Caki2 (cell line): ENCODE measurements at places on chromosomes 16 and 17.

DNA sequence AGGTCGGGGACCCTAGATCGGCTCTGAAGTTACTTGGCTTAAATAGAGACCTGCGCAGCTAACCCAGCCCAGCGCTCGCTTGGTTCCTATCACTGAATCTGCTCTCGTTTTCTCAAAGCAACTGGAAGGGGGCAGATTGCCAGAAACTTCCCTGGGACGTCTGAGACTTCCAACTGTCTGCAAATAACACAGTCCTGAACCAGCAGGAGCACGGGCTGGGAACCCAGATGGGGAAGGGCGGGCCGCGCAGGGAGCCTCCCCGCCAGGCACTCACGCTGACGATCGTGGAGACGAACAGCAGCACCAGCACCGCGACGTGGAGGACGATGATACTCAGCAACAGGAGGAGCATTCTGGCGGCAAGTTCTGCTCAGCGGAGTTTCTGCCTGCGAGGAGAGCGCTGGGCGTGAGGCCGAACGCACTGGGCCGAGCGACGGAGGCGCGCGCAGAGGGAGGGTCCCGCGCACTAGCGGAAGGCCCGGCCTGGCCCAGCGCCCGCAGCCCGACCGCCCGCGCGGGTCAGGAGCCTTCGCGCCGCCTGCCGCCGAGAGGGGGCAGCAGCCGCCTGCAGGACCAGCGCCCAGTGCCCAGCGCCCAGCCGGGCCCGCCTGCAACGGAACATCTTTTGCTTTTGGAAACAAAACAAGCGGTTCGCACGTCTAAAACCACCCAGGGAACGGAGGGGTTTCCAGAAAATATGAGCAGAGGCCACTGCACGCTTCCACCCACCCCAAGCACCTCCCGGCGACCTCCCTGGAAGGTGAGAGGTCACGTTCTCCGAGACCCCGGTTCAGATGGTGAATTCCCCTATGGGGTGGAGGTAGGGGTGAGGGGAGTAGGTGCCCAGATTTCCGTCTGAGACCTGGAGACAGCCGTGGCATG lies 4.5 kb downstream of the PMP22 start:
- DNase-seq: peak; percentile 77

- DNase-seq: no peak
Measured at GRCh38 chr16:49466881-49467280, 93.3 kb downstream of the C16orf78 start.

- peak; percentile 84 for DNase-seq
Measured at GRCh38 chr17:44518032-44518431, 14.8 kb upstream of the GPATCH8 start.

- DNase-seq: no peak
Measured at GRCh38 chr16:49282690-49283375, 1.2 kb upstream of the CBLN1 start.

DNA sequence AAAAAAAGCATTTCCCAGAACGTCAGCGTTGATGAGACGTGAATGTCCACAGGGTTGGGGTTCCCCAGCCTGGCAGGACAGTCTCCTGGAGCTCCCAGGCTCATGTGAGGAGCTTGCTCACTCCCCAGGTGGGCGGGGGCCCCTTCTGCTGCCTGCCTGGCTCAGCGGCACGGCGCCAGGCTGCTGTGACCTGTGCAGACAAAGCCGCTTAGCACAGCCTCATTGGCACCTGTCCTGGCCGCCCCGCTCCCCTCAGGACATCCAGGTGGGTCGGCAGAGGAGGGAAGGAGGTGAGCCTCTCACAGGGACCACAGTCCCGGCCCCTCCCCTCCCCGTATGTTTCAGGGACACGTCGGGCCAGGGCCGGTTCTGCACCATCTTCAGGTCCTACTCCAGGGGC lies 12.9 kb upstream of the WFIKKN1 start:
- no peak for DNase-seq

DNA sequence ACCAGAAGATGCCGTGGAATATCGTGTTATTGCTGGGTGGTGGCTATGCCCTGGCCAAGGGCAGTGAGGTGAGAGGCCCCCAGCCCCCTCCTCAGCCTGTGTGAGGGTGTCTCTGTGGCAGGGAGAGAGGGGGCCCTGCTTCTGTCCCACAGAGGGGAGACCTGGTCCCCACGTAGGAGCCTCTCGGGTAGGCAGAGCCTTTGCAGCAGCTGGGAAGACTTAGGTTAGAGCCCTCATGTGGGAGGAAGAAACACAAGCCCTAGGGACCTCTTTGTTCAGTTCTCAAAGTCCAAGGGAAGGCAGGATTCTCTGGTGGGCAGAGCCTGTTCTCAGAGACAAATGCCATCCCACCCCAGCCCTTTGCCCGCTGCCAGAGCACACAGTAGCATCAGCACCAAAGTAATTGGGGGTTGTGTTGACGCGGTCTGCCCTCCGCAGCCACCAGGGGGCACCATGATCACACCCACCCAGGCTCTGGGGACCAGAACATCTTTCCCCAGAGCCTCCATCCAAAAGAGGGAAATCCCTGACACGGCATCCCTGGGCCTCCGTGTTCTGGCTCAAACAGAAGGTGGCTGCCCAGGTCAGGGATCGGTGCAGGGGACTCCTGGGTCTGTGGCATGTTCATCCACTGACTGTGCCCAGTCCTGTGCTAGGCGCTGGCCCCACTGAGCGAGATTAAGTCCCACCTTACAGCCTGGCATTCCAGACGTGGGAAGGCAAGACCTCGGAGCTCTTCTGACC lies 11.5 kb upstream of the FOXN1 start:
- peak; percentile 50 for DNase-seq

GRCh38 chr16:57093666-57094564 lies 1.5 kb downstream of the CPNE2 start:
- no peak for DNase-seq

GRCh38 chr16:56975714-56976113 lies 13.6 kb upstream of the NLRC5 start:
- no peak for DNase-seq

GRCh38 chr17:62825182-62825581 lies 17.1 kb upstream of the MARCHF10 start:
- no peak for DNase-seq

GRCh38 chr16:56334761-56335160 lies 90.6 kb downstream of the AMFR start:
- no peak for DNase-seq

DNA sequence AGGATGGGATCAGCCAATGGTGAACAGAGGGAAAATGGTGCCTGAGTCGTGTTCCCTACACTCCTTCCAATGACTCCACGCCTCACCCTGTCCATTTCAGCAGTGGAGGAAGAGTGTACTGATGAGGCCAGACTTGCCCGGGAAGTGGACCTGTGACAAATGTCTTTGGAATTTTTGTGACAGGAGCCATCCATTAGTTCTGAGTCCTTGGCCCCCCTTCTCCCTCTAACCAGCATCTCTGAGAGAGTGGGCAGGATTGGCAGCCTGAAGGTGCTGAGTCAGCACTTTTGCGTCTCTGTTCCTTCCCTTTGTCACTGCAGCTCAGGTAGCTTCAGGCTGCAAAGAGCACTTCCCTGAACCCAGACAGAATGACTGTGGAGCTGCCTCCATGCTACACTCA lies 30.8 kb downstream of the BEAN1 start:
- peak; percentile 62 for DNase-seq

GRCh38 chr16:57203451-57203850 lies 17.3 kb downstream of the RSPRY1 start:
- no peak for DNase-seq
